ENCODE measurements at places on chromosomes 1 and 21.

- no peak for DNase-seq
Observed at GRCh38 chr1:230430499-230430898, 4.4 kb upstream of the PGBD5 start.

GRCh38 chr1:113048064-113048463 is 24.9 kb upstream of the LRIG2 start:
- no peak for DNase-seq

DNA sequence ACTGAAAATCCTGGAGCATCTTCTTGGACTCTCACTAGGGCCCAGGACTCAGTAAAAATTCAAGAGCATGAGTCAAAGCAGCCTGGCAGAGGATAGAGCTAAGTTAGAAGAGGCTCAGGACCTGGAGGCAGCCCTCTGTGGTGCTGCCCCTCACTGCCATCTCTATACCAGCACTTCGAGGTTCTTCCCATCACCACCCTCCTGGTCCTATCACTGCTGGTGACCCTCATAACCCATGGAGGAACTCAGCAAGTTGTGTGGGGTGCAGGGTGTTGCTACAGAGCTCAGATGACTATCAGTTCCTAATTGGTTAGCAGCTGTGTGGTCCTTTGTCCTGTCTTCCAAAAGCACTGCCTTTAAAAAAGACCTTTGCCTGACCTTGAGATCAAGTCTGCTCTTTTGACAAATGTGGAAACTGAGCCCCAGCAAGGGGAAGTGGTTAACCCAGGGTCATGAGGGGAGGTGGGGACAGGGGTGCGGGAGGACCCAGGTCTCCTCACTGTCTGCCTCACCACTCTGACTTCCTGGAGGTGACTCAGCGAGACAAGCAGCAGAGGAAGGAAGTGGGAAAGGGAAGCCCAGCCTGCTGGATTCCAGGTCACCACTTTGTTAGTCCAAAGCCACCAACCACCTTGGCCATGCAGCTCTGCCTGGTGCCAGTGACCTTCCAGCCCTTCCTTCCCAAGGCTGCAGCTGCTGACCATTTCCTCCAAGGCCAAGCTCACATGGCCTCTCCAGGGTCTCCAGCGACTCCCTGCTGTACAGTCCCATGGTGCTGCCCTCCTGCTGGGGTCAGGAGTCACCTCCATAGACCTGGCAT is 199.4 kb upstream of the EDN2 start:
- no peak for DNase-seq

DNA sequence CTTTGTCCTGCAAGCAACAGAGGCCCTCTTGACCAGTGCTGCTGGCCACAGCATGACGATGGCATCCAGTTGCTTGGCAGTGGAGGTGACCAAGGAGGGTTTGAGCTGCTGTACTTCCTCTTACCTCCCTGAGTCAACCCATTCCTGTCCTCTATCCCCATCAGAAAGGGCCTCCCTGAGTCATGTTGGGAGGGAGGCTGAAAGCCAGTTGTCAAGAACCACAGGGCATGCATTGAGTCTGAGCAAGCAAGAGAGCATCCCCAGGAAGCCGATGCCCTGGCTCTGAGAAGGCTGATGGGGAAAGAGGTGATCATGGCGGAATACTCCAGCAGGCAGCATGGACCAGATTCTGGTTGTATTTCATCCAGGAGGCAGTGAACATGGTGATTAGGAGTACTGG is 69.6 kb downstream of the LACTBL1 start:
- DNase-seq = no peak

- DNase-seq = no peak
Observed at GRCh38 chr1:219373616-219373935, 199.9 kb downstream of the LYPLAL1 start.

- DNase-seq = no peak
Observed at GRCh38 chr1:78009836-78010235, 5.1 kb downstream of the DNAJB4 start.

GRCh38 chr1:77539519-77540142 is 142.8 kb downstream of the ZZZ3 start:
- DNase-seq = no peak

GRCh38 chr1:115862403-115862802 is 21.5 kb upstream of the NHLH2 start:
- no peak for DNase-seq

DNA sequence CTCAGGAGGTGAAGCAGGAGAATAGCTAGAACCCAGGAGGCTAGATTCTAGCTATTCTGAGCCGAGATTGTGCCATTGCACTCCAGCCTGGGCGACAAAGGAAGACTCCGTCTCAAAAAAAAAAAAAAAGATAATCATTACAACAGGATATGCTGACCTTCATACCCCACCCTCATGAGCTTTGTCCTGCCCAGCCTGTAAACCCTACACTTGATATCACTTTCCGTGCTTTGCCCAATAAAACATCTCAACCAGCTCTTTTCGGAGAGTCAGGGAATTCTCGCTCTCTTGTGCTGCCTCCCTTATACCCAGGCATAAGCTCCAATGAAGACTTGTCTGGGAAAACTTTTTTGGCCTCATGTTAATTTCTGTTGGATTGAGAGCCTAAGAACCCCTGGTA is 1.5 kb upstream of the TRNAU1AP start:
- no peak for DNase-seq

DNA sequence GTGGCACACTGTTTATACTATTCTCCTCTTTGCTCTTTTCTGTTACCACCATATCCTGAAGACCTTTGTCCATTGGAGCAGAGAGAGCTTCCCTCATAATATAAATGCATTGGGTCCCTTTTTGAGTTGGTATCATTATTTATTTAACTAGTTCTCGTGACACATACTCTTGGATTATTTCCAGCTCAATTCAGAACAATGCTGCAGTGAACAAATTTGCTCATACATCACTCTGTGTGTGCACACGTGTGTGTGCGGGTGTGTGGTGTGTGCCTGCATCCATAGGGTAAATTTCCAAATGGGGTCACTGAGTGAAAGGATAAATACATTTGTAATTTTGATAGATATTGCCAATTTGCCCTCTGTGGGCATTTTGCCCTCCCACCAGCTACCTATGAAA is 5.8 kb downstream of the PLA2G2A start:
- DNase-seq = no peak

- DNase-seq = peak; percentile 85
Observed at GRCh38 chr1:158002022-158002630, 8.7 kb downstream of the KIRREL1 start.

DNA sequence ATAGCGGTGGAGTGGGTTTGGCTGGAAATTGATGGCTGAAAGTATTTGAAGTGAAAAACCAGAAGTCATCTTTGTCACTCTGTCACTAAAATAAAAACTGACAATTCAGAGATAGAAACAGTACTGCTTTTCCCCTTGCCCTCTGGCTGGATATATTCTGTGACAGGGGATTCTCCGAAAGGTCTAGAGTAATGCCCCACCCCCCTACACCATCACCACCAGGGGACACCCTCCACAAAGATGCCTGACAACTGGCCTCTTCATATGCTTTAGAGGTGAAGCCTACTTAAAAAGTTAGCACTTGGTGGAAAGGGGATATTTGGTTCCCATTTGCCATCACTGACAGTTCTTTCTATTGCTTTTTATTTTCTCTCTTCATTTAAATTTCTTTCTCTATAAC is 73.5 kb downstream of the SGIP1 start:
- DNase-seq = no peak

- DNase-seq = no peak
Observed at GRCh38 chr21:46179708-46180078, 4.6 kb downstream of the SPATC1L start.

DNA sequence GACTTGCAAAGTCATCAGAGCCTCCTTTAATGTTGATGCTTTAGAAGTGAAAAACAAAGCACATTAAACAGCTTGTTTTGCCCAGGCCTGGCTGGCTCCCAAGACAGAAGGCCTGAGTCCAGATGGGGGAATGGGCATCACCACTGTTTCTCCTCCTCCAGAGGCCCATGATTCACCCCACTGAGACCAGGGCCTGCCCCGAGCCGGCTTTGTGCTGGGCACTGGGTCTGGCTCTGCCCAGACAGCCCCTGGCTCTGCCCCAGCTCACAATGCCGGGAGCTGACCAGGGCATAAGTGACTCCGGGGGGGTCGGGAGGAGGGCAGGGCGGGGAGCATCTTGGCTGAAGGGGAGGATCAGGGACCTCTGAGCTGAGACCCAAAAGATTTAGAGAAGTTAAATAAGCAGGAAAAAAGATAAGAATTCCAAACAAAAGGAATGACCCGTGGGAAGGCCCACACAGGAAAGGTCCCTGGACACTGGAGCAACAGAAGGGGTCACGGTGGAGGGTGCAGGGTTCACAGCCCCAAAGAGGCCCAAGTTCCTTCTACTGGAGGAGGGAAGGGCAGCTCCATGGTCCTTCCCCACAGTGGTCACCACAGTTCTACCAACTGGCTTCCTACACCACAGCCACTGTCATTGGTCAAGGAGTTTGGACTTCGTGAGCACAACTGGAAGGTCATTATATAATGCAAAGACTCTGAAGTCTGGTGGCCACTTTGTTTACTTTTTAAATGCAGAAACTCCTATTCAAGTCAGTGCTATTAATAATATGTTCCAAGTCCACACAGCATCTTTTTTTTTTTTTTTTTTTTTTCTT is 5.5 kb downstream of the C2CD2 start:
- DNase-seq = no peak

- DNase-seq = no peak
Observed at GRCh38 chr1:44029260-44029910, 1.9 kb downstream of the SLC6A9 start.

GRCh38 chr1:43978551-43979260 is at the start of gene B4GALT2:
Gene B4GALT2 (plus strand): TSS chr1:43979210. CDS start chr1:43981161, 1,951 bp downstream.
- peak; percentile 44 for DNase-seq

- DNase-seq = peak; percentile 53
Observed at GRCh38 chr1:17630048-17630830, 90.7 kb downstream of the ARHGEF10L start.

GRCh38 chr1:183194527-183195141 is 8.6 kb downstream of the LAMC2 start:
- no peak for DNase-seq

DNA sequence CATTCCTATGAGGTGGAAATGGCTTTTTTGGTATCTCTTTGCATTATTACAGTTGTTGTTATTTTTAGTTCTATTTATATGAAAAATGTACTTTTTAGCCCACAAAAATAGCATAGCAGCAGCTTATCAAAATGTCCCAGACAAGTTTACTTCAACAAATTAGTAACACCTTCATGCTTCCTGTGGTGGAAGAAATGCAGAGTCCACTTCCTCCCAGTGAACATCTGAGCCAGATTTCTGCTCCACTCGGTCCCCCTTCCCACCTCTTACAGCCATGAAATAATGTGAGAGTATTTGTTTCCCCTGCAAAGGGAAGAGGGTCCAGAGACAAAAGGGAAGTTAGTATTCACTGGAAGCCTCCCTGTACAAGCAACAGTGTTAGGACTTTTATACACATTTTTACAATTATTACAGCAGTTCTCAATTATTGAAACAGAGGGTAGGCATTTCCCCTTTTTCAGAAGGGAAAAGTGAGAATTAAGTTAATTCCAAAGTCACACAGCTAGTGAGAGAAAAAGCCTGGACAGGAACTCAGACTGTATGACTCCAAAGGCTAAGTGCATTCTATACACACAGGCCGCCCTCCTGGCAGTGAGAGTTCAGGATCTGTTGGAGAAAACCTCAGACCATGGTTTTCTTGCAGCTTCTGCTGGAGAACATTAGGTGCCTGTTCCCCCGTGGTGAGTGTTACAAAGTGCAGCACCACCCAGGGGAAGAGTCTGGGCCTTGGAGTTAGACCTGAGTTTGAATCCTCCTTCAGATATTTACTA is 126.5 kb downstream of the PBX1 start:
- DNase-seq = no peak

- DNase-seq = no peak
Observed at GRCh38 chr1:183374825-183375224, 43.4 kb downstream of the NMNAT2 start.

GRCh38 chr1:214397497-214397896 is 116.5 kb downstream of the SMYD2 start:
- DNase-seq = no peak

- no peak for DNase-seq
Observed at GRCh38 chr1:17070163-17070525, 16.3 kb upstream of the SDHB start.

DNA sequence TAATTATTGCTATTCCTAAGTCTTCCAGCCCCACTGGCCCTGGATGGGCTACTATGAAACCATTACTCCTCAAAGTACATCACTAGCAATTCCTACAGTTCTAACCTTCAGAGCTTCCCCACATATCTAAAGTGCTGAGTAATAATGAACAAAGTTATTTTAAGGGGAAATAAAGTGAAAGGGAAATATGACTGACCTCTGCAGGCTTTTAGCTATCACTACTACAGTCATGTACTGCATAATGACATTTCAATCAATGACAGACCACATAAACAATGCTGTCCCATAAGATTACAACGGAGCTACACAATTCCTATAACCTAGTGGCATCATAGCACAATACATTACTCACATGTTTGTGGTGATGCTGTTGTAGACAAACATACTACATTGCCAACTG is 32.5 kb upstream of the ASPM start:
- no peak for DNase-seq

DNA sequence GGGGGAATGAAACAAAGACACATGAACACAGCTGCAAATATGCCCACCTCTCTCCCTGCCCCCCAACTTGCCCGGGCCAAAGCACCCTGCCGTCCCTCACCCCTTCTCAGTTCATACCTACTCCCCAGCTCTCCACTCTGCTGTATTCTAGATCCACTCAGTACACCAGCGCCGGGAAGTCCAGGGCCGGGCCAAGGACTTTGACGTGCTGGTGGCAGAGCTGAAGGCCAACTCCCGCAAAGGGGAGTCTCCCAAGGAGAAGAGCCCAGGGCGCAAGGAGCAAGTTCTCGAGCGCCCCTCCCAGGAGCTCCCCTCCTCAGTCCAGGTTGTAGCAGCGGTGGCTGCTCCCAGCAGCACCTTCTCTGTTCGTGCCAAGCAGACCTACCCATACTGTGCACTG is 5.0 kb downstream of the ATXN7L2 start:
- no peak for DNase-seq

- DNase-seq = peak; percentile 81
Observed at GRCh38 chr1:89632657-89633247, at the start of gene LRRC8C. Gene LRRC8C (plus strand): TSS chr1:89633120. CDS start chr1:89686474, 53,354 bp downstream.

- DNase-seq = no peak
Observed at GRCh38 chr21:45284456-45284741, 3.3 kb downstream of the POFUT2 start.

GRCh38 chr1:40628903-40629292 is 36.6 kb downstream of the RIMS3 start:
- DNase-seq = no peak

DNA sequence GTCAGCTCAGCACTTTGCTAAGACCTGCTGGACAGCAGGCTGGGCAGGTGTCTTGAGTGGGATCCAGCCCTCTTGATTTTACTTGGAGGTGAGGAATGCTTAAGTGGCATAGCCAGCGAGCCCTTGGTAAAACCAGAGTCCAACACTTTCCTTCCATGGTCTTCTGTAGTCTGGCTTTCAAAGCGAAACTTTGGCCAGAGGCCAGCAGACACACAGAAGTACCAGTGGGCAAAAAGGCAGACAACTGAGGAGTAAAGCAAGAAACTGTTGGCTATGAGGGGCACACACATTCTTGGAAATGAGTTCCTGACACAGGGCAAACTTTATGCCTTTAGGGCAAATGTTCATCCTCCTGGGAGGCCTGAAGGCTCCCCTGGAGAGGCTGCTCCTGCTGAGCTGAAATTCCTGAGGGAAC is 281.0 kb upstream of the POU3F1 start:
- DNase-seq = peak; percentile 1

GRCh38 chr1:162228586-162228985 is 148.1 kb downstream of the SPATA46 start:
- no peak for DNase-seq

Data from umbilical cord (tissue), 2 donors.